ENCODE measurements at places on chromosomes 12 and 14.

- DNase-seq = no peak
These were observed 128.1 kb upstream of the C14orf180 start for GRCh38 chr14:104451474-104451873.

DNA sequence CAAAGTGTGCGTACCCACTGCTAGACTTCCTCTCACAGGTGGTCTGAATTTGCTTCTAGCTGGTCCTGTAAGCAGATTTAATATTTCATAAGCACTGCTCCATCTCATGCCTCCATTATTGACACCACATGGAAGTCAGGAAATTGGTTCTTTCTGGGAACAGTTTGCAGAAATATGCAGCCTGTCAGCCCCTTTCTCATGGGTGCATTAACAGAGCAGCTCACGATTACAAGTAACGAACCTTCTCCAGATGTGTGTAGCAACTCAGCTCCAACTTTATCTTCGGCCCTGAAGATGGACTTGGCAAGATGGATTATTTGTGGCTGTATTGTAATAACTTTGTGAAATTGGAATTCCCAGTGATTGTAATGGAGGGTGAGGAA, 214.5 kb upstream of the DDHD1 start:
- no peak for DNase-seq

DNA sequence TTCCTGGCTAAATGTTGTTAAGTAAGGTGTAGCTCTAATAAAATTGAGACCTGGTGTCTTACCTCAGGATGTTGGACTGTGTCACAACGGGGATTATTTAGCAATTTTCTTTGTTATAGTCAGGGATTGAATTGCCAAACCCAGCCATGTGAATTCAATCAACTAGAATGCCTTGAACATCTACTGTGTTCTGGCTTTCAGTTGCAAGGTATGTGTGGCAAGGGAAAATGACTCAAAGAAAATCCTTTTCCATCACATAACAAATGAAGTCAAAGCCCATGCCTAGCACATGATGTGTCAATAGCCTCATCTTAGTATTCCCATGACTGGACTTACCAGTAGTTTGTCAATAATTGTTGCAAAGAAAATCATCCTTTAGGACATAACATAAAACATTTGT, 519.8 kb upstream of the FLRT2 start:
- no peak for DNase-seq

DNA sequence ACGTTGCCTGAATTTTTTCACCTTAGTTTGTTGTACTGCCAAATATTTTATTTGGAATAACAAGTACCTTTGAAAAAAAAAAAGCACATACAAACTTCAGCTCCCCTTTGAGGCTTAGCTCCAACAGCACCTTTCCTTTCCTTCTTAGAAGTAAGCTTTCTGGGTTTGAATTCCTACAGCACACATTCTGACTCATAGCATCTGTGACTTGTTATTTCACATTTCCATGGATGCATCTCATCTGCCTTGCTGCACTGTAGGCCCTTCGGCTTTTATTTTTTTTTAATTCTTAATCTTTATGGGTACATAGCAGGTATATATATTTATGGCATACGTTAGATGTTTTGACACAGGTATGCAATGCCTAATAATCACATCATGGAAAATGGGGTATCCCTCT, 7.2 kb downstream of the LGALS3 start:
- DNase-seq = no peak

DNA sequence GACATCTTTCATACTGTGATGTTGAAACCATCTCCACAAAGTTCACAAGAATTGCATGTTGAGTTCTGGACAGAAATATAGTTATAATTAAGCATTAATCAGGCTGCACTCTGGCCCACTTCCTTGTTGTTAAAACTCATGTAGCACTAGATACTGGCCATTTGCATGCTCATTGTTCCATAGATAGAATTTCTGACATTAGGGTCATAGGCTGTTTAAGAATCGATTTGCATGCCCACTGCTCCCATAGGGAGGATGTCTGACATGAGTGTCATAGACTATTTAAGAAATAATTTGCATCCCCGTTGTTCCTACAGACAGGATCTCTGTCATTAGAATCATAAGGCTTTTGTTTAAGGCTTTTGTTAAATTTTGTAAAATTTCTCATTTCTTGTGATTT, 50.2 kb downstream of the MYF5 start:
- DNase-seq = no peak

DNA sequence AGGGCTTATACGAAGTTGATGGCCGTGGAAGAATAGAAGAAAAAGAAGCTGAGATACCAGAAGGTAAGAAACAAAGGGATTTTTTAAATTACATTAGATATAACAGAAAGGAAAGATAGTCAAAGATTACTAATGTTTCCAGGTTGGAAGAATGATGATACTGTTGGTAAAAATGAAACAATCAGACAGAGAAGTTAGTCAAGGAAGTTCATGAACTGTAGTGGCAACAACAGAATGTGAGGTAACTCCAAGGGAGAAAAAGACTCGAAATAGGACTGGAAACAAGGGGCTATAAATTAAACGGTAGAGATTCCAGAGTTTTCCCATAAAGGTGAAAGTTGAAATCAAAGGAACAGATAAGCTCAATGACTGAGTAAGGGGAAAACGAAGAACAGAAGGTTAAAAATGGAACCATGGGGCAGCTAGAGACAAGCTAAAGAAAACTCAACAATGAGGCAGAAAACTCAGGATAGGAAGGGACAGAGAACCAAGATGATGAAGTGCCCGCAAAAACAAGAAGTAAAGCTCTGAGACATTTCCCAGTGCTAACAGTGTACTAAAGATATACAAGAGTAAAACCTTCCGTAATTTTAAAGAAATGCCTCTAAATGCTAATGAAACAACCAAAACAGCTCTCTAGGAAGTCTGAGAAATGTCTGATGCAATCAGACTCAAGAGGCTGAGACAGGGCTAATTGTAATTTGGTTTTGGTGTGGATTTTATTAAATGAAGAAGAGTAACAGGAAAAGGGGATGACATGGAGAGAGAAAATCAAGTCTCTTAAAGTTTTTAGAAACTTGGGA, 70.0 kb downstream of the PPP2R5E start:
- DNase-seq = no peak

DNA sequence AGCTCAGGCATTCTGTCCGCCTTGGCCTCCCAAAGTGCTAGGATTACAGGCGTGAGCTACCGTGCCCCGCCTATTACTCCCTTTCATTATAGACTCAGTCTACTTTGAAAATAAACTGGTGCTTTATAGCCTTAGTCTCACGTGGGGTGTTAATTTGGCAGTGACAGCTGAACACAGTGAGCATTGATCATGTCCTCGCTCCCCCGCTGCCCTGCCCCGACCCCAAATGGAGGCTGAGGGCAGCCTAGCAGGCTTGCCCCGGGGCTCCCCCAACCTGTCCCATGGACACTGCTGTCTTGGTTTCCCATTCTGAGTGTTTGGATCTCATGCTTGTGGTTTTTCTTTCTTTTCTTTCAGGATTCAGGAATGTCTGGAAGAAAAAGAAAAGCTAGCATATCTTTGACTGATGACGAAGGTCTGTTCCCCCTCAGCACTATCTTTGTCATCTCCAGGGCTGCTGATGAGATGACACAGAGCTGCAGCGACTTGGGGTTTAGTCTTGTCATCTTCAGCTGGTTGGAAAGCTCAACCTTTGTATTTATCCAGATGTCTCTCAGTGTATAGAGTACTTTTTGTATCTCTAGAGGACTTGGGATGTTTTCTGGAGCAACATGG, 42.2 kb downstream of the EP400 start:
- DNase-seq = no peak

GRCh38 chr14:55588259-55588699, 8.3 kb downstream of the KTN1 start:
- no peak for DNase-seq

DNA sequence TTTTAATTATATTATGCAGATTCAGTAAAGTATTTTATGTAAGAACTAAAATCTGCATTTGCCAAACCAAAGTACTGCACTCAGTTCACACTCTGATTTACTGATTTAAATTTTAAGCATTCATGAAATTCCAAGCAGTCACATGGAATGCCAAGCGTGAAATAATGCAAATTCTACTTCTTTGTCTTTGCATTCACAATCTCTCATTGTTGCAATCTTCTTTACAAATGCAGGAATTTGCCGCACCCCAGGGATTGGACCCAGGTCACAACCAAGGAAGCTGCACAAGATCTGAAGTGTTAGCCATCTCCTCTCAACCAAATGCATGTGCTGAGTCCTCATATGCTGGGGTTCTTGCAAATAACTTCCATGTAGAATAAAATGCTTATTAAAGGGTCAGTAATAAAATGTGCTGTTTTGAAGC, 71.9 kb downstream of the TUNAR start:
- DNase-seq = no peak

DNA sequence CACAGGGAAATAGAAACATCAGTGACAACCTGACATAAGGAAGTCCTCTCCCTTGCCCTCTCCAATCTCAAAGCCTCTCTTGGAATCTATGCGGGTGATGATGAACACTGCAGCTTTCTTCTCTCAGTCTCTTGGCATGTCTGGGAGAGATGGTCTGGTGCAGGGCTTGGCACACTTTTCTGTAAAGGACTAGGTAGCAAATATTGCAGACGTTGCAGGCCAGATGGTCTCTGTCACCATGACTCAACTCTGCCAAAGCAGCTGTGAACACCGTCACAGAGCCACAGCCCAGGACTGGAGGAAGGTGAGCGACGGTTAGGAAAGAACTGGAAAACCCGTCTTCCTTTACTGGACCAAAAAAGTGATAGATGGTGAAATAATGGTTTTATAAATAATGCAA, 591.0 kb upstream of the TMEM132C start:
- DNase-seq = no peak

Data from activated naive CD8-positive, alpha-beta T cell treated with anti-CD3 and anti-CD28 coated beads, Interleukin-2, amount 50 U/mL, for 24 hours (primary cell).